ENCODE measurements at places on chromosomes 1 and 21.

- DNase-seq: no peak
Measured at GRCh38 chr1:195733826-195734225, 874.4 kb downstream of the KCNT2 start.

GRCh38 chr1:15997637-15998280 is 6.3 kb upstream of the SRARP start:
- no peak for DNase-seq

GRCh38 chr1:204623894-204624361 is 61.6 kb downstream of the LRRN2 start:
- peak; percentile 4 for DNase-seq

- no peak for DNase-seq
Measured at GRCh38 chr1:171084091-171084490, 6.6 kb upstream of the FMO3 start.

GRCh38 chr1:185532856-185533255 is 201.3 kb upstream of the HMCN1 start:
- no peak for DNase-seq

Data from CD4-positive, alpha-beta T cell treated with Interferon gamma for 1 hour (primary cell).